ENCODE measurements at places on chromosomes 4 and X. TPM values are rescaled to one million over a fixed set of nuclear protein-coding genes. Genes with fewer than 3 reads are reported as not detected.

Gene VCX
- total RNA-seq = 0.11 TPM

Gene DCAF8L1
- total RNA-seq = not detected

Gene SYNPO2
- total RNA-seq = 0.11 TPM

Gene RHOXF2
- total RNA-seq = not detected

Gene CCDC110
- total RNA-seq = not detected

Gene MAGEB17
- total RNA-seq = not detected

Data from hair follicular keratinocyte (primary cell).